Activated naive CD8-positive, alpha-beta T cell treated with anti-CD3 and anti-CD28 coated beads, Interleukin-2, amount 10 ng/mL, durations not matched to agents 7 days and 5 days (primary cell): ENCODE measurements at places on chromosomes 7 and 10.

DNA sequence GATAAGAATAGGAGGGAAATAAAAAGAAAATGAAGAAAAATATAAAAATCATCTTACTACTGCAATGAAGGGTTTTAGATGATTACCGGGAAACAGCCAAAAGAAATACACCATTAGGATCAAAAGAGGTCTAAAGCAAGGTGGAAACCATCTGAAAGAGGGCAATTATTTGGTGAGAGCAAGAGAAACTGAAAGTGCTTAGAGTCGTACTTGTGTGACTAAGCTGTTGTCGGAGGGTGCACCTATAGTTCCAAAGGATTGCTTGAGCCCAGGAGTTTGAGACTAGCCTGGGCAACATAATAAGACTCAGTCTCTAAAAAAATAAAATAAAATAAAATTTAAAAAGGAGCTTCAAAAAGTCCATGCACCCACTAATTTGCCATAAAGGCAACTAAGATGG, 169.5 kb downstream of the DKK1 start:
- no peak for DNase-seq

GRCh38 chr7:51144178-51144577, 172.4 kb downstream of the COBL start:
- DNase-seq = no peak

DNA sequence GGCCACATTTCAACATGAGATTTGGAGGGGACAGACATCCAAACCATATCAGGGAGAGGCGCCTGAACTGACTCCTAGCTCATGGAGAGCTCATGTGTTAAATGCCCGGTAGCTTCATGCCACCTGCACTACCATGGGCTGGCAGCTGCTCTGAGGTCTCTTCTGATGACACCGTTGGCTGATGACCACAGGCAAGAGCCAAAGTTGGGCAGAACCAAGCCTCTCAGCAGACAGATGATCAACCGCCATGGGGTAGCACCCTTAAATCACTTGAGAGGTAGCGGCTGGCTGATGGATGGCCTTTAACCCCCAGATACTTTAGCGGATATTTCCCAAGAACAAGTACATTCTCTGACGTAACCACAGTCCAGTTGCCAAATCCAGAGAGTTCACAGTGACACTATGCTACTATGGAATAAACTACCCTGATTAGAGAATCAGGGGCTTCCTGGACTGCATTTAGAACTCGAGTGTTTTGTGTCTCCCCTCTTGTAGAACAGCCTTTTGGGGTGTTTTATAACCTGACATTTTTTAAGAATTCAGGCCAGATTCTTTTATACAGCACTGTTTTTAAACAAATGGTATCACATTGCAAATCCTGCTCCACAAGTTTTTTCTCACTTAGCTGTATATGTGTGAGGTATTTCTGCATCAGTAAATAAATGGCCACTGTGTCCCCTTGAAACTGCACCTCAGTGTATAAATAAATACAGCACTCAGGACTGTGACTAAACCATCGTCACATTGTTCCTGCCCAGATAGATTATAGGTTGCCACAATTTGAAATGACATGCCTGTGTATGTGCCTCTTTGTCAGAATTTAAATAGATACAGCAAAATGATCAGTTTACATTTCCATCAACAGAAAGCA, 30.8 kb upstream of the DRGX start:
- no peak for DNase-seq

GRCh38 chr7:115474137-115474536, 552.2 kb downstream of the MDFIC start:
- DNase-seq = no peak

DNA sequence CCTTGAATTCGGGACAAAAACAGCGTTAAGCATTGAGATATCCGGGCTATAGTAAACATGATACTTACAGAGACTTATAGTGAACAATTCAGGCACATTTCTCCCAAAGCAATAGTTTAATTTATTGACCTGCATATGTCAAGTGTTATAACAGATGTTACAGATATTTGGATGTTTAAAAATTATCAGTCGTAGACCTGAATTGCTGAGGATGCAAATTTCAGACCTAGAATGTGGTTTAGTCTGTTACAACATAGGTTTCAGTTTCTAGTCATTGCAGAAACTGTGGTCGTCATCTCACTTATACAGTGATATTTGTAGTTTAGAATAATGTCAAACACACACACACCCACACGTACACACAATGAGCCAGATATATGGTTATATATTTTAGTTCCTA, 85.2 kb downstream of the VTI1A start:
- no peak for DNase-seq

- DNase-seq = no peak
These were observed 124.5 kb downstream of the TMEM178B start for GRCh38 chr7:141198194-141198958.

DNA sequence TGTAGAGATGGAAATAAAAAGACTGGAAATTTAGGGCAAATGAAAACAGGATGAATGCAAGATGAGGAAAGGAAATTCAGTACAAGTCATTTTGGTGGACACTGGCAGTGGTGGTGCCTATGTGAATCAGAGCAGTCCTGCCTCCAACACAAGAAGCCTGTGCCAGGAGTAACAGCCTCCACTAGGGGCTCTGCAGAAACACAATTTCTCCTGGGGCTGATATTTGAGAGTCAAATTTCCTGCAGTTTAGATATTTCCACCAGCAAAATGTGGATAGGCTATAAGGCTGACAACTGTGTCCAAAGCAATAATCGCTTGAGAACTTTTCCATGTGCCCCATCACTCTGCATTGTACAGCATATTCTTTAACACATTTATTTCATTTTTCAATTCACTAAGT, 4.7 kb upstream of the PLXDC2 start:
- no peak for DNase-seq

GRCh38 chr7:87027900-87028299, 31.6 kb downstream of the ELAPOR2 start:
- no peak for DNase-seq

GRCh38 chr7:1810521-1810920, 140.4 kb downstream of the ELFN1 start:
- DNase-seq = no peak

DNA sequence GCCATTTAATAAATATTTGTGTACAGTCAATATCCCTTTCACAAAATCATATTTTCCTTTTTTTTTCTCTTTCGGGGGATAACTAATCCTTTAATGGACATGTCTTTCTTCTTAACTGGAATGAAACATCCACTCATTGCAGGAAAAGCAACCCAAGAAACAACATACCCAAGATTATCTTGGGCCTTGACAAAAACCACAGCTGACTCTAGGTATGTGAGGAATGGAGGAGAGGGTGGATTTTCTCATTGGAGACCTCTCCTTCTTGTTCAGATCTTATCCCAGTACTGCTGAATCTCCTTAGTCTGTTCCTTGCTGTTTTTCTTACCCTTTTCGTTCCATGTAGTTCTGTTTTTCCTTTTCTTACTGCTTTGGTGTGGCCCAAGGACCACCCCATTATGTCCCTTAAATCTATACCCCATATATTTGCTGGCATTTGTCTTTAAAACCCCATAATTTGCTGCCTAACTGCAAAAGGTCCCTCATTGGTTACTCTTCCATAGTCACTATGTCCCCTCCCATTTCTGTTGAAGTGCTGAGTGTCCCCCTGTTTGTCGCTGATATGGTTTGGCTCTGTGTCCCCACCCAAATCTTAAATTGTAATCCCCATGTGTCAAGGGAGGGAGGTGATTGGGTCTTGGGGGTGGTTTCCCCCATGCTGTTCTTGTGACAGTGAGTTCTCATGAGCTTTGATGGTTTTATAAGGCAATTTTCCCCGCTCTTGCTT, 6.8 kb upstream of the CDK6 start:
- DNase-seq = no peak

DNA sequence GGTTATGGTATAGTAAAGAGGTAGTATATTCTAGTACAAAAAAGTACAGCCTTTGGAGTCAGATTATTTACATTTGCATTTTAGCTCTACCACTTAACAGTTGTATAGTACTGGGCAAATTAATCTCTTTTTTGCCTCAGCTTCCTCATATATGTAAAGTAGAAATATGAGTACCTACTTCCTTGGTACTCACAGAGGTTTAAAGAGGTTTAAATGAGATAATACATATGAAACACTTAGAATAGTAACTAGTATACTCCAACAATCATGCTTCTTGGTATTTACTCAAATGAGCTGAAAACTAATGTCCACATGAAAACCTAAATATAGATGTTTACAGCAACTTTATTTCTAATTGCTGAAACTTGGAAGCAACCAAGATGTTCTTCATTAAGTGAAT, 14.7 kb downstream of the FRA10AC1 start:
- no peak for DNase-seq

- DNase-seq = no peak
These were observed 265.3 kb downstream of the HDAC9 start for GRCh38 chr7:18760631-18761445.
